ENCODE measurements at places on chromosomes 2 and 18.
A peak's percentile ranks its signal among the peaks of the same experiment; 100 is the strongest.

DNA sequence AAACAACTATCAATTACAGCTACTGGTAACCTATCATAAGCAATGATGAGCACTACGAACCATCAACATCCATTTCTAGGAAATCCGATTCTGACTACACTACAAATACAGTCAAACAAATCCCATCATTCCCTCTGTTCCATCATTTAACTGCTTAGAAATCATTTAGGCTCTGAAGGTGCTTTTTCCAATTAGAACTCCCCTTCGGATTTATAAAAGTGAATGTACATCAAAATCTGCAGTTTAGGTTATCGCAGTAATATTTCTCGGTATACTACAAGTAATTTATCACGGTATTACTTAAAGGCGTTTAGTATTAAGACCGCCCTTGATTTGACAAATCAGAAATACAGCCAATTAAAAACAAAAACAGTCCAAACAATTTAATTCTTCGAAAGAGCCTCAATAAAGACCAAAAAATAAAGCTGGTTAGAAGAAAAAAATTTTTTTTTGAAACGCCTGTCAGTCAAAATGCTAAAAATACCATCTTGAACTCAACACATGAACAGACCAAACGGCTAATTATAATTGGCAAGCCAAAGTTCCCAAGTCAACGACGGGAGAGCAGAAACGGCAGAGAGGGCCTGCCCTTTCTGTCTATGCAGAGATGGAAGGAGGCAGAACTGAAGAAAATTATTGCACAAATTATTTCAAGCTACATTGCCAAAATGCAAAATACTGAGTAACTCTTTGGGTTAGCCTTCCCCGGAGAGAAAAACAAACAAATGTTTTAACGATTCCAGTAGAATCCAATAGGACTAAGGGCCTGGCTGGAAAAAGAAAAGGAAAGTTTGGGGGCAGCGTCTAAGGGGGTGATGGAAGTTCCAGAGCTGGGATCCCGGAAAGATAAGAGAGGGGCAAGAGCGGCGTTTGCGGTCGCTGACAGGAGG lies 1.2 kb downstream of the VPS54 start:
- DNase-seq = peak; percentile 70

GRCh38 chr2:97774425-97774824 lies 61.0 kb downstream of the ZAP70 start:
- no peak for DNase-seq

DNA sequence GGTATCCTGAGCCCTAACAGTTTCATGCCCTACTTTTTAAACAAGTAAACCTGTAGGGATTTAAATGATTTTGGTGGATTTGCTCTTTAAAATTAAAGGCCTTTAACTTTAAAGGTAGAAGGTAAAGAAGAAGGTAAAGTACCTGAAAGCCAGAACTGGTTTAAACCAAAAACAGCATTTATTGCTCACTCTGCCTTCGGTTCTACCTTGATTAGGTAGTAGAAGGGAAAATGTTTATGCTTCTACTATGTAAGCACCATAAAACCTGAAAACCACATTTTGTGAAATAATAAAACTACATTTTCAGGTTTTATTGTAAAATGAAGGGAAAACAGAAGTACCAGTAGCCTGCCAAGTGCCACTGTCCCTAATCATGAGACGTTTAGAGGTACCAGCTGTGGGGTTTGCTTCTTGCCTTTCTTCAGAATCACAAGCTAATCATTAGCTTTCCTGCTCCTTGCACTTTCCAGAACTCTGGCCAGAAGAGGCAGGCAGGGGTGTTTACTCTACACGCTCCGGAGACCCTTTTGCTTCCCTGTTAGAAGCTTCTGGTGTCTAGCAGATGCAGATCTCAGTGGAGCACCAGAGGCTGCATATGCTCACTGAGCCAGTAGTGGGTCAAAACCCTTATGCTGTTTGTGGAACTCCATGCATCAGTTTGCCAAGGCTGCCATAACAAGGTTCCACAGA lies 33.3 kb downstream of the RPIA start:
- no peak for DNase-seq

DNA sequence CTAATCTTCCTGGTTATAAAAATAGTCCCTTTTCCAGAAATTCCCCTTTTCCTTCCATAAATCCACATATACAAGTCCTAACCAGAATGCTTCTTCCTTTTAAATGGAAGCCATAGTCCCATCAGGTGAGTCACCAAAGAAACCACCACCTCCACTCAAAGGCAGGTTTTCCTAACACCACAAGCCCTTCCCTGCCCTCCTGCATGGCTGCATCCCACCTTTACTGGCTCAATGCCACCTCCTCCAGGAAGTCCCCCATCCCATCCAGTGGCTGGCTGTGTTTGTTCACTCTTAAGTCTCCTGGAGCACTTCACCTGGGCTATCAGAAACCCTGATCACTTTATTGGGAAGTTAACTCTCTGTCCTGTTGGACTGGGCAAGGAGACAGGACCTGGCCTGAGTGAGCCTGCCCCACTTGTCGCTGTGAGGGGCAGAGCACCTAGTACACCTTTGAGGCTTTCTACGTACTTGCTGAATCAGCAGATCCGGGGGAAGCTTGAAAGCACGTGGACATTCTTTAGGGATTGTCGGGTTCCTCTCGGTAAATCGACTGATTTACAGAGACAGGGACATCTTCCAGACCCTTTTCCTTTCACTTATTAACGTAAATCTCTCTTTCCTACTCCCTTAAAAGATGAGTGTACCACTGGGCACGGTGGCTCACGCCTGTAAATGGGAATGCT lies 71.0 kb downstream of the NGEF start:
- DNase-seq = no peak

GRCh38 chr2:46815121-46815802 lies 100.3 kb downstream of the MCFD2 start:
- DNase-seq = no peak

DNA sequence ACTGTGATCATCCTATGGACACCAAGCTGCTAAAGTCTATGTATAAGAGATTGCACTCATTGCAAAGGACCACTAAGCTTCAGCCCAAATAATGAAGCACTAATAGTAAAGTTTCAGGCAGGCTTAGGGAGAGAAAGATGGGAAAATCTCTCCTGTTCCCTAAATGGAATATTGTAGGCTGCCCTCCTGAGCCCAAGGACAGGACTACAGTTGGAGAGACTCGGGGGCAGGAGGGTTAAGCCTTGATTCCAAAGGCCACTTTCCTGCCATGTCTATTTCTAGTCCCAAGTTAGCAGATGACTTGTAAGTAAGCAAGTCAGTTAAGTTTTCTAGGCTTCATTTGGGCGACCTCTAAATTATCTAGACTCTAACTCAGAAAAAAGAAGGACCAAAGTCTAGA lies 9.0 kb downstream of the TMEM247 start:
- no peak for DNase-seq

- peak; percentile 12 for DNase-seq
These were observed 26.1 kb upstream of the ROCK2 start for GRCh38 chr2:11370377-11371091.

GRCh38 chr2:219987830-219988229 lies 360.4 kb downstream of the SLC4A3 start:
- no peak for DNase-seq

- DNase-seq = no peak
These were observed 159.9 kb downstream of the BARD1 start for GRCh38 chr2:214649440-214650205.

GRCh38 chr18:27278131-27278530 lies 93.0 kb upstream of the CHST9 start:
- no peak for DNase-seq

GRCh38 chr18:58254873-58255511 lies 211.0 kb downstream of the NEDD4L start:
- DNase-seq = peak; percentile 88

- DNase-seq = no peak
These were observed 1.1 kb downstream of the NIFK start for GRCh38 chr2:121735518-121736074.

GRCh38 chr2:78541451-78542267 lies 483.8 kb upstream of the REG3G start:
- peak; percentile 25 for DNase-seq

GRCh38 chr18:74631623-74632350 lies 34.1 kb downstream of the ZNF407 start:
- no peak for DNase-seq

- DNase-seq = peak; percentile 35
These were observed 185.1 kb downstream of the MYO5B start for GRCh38 chr18:50009773-50010335.

DNA sequence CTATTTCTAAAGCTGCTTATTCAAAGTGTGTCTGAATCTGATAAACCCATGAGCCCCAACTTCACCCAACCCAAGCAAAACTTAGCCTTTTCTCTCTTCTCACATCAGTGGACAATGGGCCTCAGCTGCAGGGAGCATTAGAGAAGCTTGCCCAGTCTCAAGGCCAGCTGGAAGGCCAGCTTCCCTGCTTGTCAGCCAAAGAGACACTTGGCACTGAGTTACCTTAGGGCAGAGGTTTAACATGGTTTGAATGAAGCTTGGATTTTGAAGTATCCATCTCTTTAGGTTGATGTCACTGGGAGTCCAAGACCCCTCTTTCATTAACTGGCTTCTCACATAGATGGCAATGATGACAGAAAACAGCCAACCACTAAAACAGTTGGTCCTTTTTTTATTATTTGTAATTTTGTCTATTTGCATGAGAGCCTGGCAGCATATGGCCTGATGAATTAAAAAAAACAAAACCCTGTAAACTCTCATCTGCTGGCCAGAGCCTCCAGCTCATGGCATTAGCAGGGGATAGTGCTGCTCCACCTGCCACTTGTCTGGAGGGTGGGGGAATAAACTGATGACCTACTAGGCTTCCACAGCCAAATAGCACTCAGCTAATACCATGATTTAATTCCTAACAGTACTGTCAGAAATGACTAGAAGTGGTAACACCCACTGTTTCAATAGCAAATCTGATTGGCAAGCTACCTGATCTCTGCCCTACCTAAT lies 137.0 kb downstream of the UBE2E3 start:
- no peak for DNase-seq

DNA sequence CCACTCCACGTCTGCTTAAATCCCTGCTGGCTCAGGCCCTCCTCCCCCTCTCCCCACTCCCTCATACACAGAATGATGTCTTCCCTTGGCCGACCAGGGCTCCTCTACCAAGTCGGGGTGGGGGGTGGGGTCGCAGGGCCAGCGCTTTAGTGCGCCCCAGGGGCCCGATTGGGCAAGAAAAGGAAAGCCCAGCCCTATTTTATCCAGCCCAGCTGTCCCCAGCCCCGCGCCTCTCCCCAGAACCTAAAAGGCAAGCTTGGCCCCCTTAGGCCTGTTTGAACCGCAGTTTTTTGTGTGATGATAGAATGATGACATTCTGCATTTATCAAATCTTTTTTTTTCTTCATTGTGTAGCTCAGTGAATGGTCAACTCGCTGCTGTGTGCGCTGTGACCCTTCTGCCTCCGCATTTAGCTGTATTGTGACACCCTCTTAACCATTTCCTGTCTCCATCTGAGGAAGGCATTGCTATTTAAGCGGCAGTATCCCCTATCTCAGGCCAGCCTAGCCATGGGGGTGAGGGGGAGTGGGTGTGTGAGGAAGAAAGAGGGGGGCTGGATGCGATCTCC lies 231.4 kb downstream of the HAUS1 start:
- peak; percentile 30 for DNase-seq

- DNase-seq = no peak
These were observed 32.5 kb upstream of the WIPF1 start for GRCh38 chr2:174630107-174630506.
